Motor neuron (in vitro differentiated cells): ENCODE measurements at places on chromosomes 5 and 9. TPM values are rescaled to one million over a fixed set of nuclear protein-coding genes. Genes with fewer than 3 reads are reported as not detected.
A peak's percentile ranks its signal among the peaks of the same experiment; 100 is the strongest.

- no peak for ATAC-seq
These were observed 151.5 kb downstream of the ACTL7B start for GRCh38 chr9:108704156-108704852.

DNA sequence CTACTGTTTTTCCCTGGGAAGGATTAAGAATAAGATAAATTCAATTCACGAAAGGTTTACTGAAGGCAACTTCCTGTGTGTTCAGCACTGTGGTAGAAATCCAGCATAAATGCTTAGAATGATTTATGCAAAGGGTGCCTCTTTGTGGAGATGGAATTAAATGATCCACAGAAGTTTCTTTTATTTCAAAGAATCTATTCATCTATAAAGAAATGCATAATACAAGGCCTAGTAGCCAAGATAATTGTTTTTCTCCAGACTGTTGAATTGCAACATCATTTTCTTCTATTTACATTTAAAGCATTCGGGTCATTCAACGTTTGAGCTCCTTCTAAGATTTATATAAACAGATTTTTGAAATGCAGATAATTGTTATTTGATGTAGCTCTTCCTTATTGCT, 138.8 kb upstream of the NFIL3 start:
- no peak for ATAC-seq

GRCh38 chr5:38926121-38926520, 80.3 kb downstream of the OSMR start:
- no peak for ATAC-seq

DNA sequence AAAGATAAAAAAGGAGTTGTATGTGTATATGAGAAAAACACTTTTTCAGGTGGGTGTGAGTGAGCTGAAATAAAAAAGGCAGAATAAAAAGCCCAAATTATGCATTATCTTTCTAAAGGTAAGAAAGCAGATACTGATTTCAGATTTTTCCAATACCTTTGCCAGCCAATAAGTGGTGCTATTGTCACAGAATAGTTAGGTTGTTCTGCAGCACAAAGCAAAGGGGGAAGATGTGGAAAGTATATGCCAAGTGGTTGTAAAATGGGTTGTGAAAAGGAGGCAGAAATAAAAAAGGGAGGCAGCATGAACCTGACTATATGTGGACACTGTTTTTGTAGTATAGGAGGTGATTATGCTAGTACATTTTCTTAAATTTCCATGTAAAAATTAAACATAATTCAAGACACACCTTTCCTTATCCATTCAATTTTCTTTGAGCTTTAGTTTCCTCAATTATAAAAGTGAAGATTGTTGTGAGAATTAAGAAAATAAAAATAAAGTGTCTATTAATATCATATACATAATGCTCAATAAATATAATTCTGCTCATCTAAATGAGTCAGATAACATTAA, 106.7 kb downstream of the SMIM15 start:
- no peak for ATAC-seq

GRCh38 chr9:137350696-137351584, 48.9 kb upstream of the NRARP start:
- no peak for ATAC-seq

- ATAC-seq = no peak
These were observed 97.9 kb downstream of the MVB12B start for GRCh38 chr9:126424511-126424910.

- ATAC-seq = no peak
These were observed 865.0 kb downstream of the PTPRD start for GRCh38 chr9:9747787-9748186.

GLRX gene
- total RNA-seq = 17.7 and 26.0 TPM in 2 replicates

DNA sequence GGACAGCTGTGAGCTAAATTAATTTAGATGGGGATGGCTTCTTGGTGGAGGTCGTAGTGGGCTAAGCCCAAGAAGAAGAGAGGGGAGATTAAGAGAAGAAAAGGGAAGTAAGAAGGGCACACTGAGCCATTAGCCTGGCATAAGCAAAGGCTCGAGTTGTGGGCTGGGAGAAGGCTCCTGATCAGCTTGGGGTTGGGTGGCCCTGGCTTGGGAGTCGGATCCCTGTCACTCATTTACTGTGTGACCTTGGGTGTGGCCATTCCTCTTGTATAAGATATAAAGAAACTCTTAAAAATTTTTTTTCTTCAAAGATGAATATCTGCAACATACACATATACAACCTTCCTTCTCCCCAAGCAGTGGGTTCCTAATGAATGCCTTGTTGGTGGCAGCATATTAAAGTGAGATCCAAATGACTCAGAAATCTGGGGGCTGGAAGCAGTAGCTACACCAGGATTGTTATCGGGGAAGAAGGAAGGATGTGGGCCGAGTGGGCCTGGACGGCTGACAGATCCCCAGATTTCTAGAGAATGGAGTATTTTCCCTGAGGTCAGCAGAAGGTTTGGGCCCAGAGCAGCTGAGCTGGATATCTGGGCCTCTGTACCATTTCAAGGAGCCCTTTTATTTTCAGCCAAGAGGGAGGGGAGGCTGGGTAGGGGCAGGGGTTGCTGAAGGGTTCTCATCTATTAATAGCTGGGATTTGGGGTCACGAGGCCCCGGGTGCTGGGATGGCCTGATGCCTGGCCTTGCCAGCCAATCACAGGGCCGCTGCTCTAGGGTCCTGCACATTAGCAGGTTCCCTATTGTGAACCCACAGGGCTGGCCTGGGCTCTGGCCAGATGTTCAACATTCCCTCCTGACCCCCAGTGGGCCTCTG, 52.1 kb downstream of the PPARGC1B start:
- no peak for ATAC-seq

DNA sequence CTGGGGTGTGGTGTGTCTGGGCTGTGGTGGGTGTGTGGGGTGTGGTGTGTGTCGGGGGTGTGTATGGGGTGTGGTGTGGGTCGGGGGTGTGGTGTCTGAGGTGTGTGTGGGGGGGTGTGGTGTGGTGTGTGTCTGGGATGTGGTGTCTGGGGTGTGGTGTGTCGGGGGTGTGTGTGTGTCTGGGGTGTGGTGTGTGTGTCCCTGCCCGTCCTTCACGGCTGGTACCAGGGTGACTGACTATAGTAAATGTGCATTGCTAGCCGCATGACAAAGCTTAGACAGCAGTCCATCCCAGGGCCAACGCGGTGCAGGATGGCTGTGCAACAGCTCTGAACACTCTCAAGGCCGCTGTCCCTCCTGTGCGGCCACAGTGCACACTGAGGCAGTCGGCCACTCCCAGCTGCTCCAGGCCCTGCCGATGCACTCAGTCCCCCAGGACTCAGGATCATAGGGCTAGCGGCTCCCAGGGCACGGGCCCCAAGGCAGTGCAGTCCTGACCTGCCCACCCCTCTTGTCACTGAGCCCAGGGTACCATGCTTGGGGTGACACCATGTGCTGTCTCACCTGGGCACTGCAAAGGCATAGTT, 54.0 kb downstream of the SECISBP2 start:
- peak; percentile 33 for ATAC-seq

- no peak for ATAC-seq
These were observed 113.2 kb downstream of the DCP2 start for GRCh38 chr5:113089653-113090335.

- no peak for ATAC-seq
These were observed 58.0 kb upstream of the PDE8B start for GRCh38 chr5:77152441-77152840.
